Activated CD8-positive, alpha-beta memory T cell treated with anti-CD3 and anti-CD28 coated beads for 4 hours (primary cell): ENCODE measurements at places on chromosomes 12 and 14.

DNA sequence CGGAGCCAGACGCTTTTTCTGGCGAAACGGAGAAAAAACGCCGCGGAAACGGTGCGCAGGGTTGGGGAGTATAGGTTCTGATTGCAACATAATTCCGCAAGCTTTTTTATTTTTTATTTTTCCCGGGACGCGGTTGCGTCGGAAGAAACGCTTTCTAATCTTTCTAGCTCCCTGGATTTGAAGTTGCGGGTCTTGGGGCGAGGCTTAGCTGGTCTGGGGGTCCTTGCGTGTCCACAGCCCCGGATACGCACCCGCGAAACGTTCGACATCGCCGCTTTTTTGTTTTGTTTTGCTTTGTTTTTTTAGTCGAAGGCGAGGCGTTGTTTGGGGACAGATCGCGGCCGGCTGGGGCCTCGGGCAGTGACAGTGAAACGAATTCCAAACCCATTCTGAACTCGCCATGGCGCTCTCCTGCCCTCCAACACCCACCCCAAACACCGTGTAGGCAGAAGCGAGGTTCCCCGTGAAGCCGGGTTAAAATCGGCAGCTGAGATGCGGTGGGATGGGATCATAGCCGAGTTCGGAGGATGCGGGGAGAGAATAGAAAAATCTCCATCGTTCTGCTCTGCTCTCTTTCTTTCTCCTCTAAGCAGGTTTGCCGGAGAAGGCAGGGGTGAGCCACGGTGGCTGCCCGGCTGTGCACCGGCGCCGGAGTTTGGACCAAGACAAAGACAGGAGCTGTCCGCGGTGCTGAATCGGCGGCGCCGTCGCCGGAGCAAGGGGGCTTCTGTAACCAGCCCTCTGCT, 8.1 kb upstream of the LHX5 start:
- no peak for DNase-seq

DNA sequence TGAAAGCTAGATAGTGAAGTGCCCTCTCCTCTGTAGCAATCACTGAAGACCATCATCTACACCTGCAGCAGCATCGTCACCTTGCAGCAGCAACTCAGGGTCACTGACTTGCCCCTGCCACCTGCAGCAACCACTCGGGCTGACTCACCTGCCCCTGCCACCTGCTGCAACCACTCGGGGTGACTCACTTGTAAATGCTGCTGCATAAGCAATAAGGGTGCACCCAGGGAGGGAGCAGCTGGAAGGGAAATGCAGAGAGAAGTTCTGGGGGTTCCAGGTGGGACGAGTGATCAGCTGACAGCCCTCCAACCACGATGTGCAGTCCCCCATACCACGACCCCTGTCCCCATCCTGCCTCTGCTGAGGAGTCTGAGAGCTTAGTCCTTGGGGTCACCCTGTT, 357.1 kb upstream of the SFSWAP start:
- no peak for DNase-seq

- no peak for DNase-seq
Measured at GRCh38 chr12:62754706-62755105, 180.2 kb downstream of the PPM1H start.

DNA sequence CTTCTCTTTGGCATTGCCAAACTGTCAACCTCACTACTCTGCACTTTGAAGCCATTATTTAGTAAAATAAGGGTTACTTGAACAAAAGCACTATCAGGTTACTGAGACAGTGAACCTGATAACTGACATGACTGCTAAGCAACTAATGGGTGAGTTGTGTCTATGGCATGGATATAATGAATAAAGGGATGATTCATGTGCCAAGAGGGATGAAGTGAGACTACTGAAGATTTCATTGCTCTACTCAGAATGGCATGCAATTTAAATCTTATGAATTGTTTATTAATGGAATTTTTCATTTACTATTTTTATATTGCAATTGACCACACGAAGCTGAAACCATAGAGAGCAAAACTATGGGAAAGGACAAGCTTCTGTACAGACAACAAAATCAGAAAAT, 74.4 kb downstream of the CEP128 start:
- DNase-seq = no peak

DNA sequence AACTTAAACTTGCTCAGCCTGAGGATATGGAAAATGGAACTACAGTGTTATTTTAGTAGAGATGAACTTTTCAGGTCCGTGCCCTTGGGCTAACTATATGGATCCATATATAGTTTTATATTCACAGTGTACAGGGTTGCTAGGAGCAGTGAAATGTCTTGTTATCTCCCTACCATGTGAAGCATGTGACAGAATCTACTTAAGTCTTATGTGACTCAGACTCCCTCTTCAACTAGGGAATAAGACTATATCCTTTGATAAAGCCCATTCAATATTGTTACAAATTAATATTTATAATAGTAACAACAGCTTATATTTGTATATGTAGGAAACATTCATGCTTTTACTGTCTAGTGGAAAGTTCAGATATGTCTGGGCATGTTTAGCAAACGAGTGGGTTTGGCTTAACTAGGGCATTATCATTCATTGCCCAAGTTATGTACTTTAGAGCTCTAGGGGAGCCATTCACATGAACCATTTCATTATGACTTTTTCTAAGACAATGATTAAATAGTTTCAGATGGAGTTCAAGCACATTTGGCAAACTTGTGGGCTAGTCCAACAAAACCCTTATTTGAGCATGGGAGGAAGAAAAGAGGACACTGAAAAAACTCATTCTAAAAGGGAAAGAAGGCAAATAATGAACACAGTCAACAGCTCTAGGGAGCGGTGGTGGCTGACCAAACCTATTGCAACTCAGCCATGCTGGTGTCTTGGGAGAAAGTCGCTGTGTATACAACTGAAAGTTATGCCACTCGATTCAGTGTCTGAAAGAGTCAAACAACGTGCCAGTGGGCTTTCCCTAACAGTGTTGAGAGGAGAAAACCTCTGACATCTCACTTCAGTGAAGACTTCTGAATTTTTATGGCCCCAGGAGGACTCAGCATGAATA, 305.9 kb upstream of the G2E3 start:
- DNase-seq = no peak

DNA sequence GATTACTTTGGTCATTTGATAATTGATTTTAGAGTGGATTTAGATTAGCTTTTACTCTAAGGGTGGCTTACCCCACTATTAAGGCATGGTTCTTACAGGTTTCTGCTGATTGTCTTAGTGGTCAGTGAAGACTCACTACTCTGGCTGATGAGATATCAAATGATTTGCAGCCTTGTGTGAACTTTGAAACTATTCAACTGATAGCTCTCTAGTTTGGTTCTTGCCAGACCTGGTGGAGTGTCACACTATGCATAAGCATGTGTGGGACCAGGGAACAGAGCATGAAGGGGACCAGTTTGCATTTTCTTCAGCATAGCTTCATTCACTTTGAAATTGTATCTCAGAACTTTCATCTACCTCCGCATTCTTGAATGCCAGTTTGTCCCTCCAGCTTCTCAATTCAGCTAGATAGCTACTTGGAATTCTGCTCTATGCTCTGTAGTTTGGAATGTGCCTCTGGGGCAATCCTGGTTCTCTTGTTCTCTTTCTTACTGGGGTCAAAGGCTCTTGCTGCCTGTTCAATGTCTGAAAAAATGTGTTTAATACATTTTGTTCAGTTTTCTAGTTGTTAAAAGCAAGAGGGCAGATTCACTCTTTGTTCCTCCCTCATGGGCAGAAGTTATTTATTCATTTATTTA, 12.7 kb downstream of the SCYL2 start:
- no peak for DNase-seq

DNA sequence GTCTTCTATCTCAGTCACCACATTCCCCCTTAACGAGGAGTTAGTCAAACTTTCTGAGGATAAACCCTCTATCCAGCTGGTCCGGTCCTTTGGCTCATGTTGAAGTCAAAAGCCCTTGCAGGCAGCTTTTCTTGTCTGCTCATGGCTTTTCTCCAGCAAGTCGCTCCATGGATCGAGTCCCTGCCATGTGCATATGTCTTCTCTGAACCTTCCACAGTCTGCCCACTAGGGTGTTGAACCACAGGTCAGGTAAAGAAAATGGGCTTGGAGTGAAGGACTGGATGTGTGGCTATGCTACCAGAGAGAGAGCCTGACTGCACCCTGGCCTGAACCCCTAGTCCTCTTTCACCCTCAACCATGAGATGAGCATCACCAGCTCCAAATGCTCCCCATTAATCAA, 22.8 kb downstream of the C14orf132 start:
- no peak for DNase-seq

DNA sequence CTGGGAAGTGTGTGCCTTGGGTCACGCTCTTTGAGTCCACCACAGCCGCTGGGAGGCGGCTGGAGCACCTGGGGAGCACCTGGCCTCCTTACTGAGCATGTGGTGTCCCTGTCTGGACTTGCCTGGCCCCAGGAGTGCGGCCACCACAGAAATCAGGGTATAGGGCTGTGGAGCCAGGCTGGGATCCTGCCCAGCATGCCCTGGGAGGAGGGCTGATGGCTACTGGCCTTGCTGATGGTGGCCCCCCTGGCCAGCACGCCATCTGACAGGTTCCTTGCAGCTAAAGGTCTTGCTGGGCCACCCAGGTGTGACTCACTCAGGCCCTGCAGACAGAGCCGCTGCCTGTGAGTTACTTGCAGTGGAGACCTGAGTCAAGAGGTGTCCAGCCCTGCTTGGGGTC, 6.0 kb downstream of the ULK1 start:
- DNase-seq = no peak

GRCh38 chr14:49897965-49898364, 5.1 kb downstream of the ARF6 start:
- DNase-seq = no peak

DNA sequence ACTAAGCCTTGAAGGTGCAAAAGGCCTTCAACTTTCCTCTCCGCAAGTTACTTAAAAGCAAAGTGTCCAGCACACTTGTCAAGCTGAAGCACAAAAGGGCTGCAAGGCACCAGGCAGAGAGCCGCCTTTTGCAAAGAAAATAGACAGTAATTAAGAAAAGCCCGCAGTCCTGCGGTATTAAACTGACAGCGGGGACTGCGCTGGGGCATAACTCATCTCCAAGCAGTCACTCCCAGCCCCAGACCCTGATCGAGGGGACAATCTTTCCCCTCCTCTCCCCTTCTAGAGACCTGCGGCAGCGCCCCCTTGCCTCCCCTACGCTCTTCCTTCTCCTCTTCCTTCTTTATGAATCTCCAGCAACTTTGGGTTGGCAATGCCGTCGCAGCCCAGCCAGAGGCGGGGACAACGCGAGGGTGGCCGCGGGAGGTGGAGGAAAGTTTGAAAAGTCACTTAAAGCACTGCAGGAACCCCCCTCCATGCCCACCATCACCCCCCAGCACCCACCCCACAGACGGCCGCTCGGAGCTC, 200.9 kb upstream of the CAND1 start:
- DNase-seq = no peak

GRCh38 chr14:22002860-22003284, 329.3 kb upstream of the OR4E1 start:
- DNase-seq = peak; percentile 32

DNA sequence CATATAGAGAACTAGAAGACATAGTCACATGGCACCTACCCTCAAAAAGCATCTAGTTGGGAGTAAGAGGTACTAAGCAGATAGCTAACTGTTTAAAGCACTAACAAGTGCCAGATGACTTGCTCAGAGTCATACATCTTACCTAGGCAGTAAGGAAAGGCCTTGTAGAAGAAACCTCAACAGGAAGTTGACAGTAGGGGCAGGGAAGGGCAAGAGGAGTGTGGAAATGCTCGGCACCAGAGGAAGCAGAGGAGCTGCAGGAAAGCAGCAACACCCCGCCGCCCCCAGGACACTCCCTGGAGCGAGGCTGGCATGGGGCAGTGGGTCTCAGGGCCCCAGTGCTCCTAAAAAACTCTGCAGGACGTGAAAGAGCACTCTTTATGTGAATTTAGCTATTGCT, 92.9 kb downstream of the PPP2R5C start:
- no peak for DNase-seq

DNA sequence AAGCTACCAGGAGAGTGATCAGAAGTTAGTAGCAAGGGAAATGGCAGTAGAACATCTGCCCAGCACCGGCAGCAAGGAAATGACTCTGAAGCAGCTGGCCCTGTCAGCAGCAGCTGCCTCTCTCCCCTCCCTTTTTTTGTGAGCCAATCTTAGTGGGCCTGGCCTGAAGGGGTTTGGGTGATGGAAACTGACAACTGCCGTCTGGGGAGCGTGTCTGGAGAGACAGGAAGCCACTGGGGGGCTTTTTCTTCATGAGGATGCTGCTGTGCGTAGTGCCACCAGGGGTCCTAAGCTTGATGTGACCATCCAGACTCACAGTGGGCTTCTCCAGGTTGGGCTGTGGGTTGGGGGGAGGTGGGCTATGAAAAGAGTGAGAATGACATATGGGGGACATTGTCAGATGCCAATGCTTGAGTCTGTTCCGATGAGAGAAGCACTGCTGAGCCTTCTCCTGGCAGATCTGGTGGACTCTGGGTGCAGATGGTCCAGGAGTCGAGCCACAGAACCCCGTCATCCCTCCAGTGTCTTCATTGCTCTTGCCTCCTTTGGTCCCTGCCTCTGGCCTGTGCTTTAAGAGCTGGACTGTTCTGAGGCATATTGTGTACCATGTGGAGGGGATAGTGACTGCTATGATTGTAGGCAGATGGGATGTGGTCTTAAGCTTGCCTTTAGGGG, 87.6 kb upstream of the HIF1A start:
- no peak for DNase-seq

DNA sequence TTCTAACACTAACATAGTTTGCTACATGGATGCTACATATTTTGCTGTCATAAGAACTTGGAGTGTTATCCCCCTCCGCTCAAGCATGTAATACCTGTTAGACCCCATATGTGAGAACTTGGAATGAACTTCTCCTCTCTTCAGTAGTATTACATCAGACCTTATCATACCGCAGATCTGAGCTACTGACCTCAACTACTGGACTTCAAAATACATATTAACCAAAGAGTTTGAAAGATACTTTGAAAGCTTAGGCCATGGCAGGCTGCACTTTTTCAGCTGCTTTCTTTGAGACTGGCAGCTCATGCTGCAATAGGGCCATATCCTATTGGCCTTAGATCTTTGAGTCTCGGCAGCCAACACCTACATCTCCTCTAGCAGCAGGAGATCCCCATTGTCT, 74.8 kb downstream of the EEA1 start:
- DNase-seq = no peak

DNA sequence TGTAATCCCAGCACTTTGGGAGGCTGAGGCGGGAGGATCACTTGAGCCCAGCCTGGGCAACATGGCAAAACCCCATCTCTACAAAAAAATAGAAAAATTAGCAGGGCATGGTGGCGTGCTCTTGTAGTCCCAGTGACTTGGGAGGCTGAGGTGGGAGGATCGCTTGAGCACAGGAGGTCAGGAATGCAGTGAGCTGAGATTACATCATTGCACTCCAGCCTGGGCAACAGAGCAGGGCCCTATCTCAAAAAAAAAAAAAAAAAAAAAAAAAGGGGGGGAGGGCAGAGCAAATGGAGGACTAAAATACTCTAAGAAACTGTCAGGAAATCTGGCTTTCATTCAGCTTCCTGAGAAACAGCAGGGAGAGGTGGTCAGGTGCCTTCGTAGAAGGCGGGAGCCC, 31.7 kb upstream of the TSPAN9 start:
- no peak for DNase-seq

GRCh38 chr14:70803321-70804310, 5.7 kb downstream of the MAP3K9 start:
- DNase-seq = no peak
